ENCODE measurements at places on chromosomes 5 and 9.

GRCh38 chr5:68253624-68254585 lies 38.3 kb downstream of the PIK3R1 start:
- DNase-seq = no peak

- no peak for DNase-seq
Measured at GRCh38 chr9:13284011-13284410, 4.5 kb upstream of the MPDZ start.

- no peak for DNase-seq
Measured at GRCh38 chr5:28012538-28012937, 974.2 kb upstream of the CDH9 start.

GRCh38 chr9:129026442-129027223 lies 1.5 kb downstream of the SH3GLB2 start:
- DNase-seq = no peak

- DNase-seq = no peak
Measured at GRCh38 chr5:11027660-11028059, 266.6 kb upstream of the DAP start.

DNA sequence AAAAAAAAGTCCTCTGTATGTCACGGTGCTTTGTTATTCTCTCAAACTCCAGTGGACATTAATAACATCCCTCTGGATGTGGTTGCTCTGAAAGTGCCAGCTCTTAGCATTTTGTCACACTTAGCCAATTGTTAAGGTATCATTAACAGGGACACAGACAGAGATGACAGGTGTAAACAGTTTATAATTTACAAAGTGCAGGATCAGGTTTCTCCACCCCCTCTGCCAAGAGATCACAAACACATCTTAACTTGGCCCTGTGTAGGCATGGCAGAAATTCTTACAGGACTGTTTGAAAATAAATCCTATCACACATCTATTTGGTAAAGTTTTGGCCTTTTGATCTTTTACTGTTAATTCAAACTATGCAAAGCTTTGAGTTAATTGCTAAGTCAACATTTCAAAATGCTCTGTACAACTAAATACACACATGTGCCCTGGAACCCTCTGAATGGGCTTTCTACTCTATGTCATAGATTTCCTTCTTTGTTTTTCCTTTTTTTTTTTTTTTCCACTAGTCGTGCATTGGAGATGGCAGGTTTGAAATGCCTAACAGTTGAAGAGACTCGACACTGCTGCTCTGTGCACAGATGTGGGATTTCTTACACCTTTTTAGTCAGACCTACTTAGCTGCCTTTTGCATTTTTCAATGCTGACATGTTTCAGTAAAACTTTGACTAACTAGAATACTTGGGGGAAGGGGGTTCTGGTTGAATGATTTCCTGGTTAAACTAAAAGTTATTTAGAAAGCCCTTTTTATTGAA lies 41.7 kb downstream of the SEMA6A start:
- no peak for DNase-seq

- no peak for DNase-seq
Measured at GRCh38 chr5:16901021-16901644, 35.0 kb downstream of the MYO10 start.

DNA sequence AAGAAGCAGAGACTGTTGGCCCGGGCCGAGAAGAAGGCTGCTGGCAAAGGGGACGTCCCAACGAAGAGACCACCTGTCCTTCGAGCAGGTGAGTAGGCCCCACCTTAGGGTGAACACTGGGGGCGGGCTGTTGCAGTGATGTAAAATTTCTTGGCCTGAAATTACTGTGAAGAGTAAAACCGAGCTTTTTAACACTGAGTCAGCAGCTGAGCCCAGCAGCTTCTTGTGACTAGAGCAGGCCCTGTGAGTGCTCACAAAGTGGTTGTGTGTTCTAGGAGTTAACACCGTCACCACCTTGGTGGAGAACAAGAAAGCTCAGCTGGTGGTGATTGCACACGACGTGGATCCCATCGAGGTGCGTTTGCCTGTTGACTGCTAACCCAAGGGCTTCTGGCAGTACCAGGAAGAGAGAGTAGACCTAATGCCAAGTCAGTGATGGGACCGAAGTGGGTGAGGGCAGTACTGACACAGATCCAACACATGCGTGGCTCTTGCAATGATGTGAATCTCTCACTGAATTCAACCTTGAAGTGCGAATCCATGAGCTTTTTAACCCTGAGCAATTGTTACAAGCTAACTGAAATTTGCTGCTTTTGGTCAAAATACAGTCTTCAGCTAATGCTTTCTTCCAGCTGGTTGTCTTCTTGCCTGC lies 2.1 kb downstream of the RPL7A start:
- no peak for DNase-seq

GRCh38 chr9:68974431-68974830 lies 39.5 kb downstream of the PRKACG start:
- DNase-seq = no peak

DNA sequence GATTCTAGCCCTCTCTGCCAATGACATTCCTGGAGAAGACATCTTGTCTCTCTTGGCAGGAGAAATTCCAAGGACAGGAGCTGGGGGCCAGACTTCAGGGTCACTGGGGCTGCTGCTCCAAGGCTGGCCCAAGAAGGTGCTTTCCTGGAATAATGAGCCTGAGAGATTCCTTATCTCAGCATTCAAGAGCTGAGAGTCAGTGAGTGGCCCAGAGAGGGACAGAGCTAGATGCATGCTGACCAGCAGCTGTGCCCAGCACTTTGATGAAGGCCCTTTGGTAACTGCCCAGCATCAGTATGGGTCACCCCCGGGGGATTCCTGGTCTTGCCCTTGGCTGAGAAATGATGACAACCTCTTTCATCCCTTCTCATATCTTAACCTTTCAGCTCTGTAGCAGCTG lies 47.7 kb upstream of the CTNNA1 start:
- DNase-seq = no peak

DNA sequence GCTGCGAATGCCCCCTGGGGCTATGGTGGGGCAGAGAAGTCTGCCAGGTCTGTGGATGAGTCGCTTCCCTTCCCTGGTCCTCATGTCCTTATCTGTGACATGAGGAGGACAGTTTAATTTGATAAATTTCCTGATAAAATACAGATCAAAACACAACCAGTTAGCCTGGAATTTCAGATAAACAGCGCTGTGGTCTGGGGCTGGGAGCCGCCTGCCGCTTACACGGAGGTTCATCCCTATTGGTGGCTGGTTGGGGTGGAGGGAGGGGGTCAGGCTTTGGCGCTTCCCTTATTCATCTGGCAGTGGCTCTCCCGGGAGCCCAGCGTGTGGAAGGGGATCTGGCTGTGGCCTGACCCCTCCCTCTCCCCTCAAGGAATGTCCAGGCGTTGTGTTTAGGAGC lies 17.9 kb downstream of the CRB2 start:
- no peak for DNase-seq

GRCh38 chr5:121408778-121409177 lies 442.9 kb upstream of the FTMT start:
- no peak for DNase-seq

GRCh38 chr9:115643948-115644727 lies 509.5 kb upstream of the PAPPA start:
- no peak for DNase-seq

GRCh38 chr9:121826711-121827110 lies 175.3 kb downstream of the DAB2IP start:
- no peak for DNase-seq

DNA sequence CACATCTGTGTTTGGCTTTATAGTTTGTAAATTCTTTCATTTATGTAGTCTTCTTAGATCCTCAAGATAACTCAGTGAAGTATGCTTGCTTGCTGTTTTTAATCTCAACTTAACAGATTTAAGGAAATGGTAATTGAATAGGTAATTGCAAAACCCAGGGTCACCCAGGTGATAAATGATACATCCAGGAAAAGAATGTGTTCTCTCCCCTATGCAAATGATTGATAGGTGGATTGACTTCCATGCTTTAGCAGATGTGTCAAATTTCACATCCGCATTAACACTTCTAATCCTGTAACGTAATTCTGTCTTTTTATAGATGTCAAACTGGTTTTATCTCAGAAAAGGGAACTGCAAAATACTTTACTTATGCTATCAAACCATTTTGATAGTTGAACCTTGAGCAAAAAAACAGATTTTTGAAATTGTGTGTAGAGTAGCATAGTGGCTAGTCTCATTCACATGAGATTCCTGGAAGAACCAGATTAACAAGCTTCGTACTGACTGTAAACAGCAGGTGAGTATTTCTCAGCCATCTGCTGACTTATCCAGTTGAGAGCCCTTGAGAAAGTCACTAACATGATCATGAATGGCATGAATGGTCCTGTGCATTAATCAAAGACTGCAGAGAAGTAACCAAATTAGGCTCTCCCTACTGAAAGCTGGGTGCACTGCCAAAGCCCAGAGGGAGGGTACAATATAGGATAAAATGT lies 86.7 kb upstream of the PAM start:
- DNase-seq = no peak

DNA sequence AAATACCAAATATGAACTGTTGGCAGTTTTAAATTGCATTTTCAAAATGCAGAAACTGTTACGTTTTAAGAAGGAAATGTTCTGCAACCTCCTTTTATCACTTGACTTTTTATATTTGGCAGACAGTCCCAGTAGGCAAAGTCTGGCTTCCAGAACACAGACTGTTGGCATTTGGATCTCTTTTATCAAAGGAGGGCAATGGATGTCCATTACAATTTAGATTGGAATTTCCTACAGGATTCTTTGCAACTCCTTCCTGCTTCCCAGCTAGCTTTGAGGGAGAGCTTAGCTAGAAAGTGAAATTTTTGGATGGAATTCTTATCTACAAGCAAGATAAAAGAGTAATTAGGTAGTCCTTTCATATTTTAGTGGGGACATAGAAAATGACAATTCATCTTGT lies 142.6 kb downstream of the SLF1 start:
- no peak for DNase-seq

DNA sequence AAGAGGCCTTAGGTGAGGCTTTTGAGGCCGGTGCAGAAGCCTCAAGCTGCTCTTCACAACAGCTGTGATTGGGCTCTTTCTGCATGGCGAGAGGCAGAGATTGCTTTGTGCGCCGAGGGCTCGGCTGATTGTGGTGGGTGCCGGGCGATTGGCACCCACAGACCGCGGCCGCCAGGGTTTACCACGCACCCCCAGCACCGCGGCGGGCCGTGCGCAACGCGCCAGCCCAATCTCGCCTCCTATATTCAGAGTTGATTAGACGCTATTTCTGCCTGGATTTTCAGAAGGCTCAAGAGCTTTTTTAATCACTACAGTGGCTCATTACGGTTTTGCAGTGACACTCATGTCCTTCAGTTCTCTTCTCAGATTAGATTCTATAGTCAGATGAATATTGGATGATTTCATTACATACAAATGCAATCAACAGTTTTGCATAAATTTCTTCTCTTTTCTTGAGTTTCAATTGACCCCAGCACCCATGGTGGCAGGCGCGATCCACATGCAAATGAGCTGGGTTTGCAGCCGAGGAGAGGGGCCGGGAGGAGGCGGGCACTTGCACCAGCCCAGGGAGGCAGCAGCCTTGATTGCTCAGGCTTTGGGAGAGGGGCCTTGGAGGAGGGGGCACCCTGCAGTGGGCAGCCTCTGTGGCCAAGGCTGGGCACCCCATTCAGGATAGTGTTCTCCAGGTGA lies 33.8 kb upstream of the PTGS1 start:
- DNase-seq = no peak

GRCh38 chr9:19552282-19553105 lies 143.7 kb downstream of the ACER2 start:
- DNase-seq = no peak

DNA sequence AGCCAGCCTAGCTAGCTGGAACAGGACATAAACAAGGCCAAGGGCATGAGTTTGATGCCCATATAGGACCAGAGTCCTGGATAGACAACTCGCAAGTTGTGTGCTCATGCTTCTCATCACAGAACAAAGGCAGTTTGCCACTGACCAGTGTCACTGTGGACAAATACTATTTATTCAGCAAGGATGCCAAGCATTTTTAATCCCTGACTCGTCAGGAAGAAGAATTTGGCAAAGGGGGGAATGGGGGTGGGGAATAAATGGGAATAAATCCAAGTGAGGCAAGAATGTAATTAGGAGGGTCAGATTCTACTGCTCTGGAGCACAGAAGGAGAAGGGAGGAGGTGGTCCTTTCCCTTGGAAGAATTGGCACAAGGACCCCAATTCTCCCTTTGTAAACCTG lies 46.8 kb upstream of the ANKRD55 start:
- no peak for DNase-seq

DNA sequence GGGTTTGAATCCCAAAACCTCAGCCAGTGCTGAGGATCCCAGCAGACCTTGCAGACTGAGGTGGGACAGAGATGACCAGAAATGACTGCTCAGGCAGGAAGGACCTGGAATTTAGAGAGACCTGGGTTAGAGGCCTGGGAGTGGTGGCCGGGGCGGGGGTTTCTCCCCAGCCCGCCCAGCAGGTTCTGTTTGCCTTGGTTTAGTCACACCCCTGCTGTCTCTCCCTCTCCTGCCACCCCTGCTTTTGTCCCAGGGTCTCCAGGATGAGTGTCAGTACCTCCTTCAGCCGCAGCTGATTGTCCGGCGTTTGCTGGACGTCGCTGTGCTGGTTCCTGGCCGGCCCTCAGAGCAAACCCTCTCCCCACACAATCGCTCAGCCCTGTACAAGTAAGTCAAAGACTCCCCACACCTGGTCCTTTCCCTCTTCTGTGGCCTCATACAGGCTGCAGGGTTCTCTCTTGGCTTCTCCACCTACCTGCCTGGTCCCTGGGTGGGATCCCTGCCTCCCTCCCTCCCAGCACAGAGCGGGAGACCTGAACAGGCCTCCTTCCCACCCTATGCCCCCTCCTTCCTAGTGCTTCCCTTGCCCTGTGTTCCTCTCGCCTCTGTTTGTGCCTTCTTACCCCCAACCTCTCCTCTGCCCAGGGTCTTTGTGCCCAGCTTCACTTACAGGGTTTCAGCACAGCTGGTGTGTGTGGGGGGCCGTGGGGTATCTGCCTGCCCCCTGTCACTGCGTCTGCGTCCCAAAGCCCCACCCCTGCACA lies 12.0 kb downstream of the TMEM8B start:
- DNase-seq = no peak

- DNase-seq = no peak
Measured at GRCh38 chr9:91328186-91328585, 33.5 kb downstream of the AUH start.

GRCh38 chr5:154590093-154590724 lies 112.2 kb upstream of the HAND1 start:
- no peak for DNase-seq

- DNase-seq = no peak
Measured at GRCh38 chr9:79685577-79685976, 113.8 kb downstream of the TLE4 start.
